ENCODE measurements at places on chromosomes 11 and 22. TPM values are rescaled to one million over a fixed set of nuclear protein-coding genes. Genes with fewer than 3 reads are reported as not detected.

DNA sequence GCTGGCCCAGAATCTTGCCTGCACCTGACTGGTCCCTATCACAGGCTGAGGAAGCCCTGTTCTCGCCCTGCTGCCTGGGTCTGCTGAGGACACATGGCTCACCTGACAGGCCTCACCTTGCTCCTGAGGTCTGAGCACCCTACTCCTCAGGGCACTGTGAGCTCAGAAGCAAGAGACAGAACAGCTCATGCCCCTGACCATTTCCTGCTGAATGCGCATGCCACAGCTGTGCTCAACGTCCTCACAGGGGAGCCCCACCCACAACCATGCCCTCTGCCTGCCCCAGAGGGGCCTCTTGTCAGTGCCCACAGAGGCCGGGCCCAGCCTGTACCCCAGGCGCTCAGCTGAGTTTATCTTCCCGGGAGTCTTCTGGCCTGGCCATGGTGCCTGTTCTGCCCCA is 2.8 kb upstream of the TSPO start:
- no peak for DNase-seq
- no peak overlapping the region for H3K27ac ChIP-seq
- no peaks in the 10 kb centered on the region for H3K27me3 ChIP-seq
- H3K4me3 ChIP-seq: no peak overlapping the region
- H3K4me1 ChIP-seq: peaks cover 16% of the 10 kb centered on the region

DNA sequence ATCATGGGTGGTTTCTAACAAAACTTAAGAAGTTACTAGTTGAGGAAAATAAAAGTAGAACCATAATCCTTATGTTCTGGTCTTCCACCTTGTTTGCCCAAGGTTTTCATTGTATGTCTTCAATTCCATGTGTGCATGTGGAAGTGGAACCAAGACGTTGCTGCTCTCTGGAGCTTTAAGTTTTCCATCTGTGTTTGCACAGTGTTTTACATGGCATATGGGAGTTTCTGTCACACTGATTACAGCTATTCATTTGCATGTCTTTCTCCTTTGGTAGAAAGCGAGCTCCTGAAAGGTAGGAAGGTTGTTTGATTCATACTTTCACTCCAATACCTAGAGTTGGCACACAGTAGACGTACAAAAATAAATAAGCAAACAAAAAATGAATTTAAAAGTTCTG is 112.6 kb upstream of the LUZP2 start:
- DNase-seq: no peak
- H3K27me3 ChIP-seq: no peaks in the 10 kb centered on the region
- no peaks in the 10 kb centered on the region for H3K36me3 ChIP-seq
- H3K27ac ChIP-seq: no peak overlapping the region

Gene POLR2L
- total RNA-seq: 178 TPM

DNA sequence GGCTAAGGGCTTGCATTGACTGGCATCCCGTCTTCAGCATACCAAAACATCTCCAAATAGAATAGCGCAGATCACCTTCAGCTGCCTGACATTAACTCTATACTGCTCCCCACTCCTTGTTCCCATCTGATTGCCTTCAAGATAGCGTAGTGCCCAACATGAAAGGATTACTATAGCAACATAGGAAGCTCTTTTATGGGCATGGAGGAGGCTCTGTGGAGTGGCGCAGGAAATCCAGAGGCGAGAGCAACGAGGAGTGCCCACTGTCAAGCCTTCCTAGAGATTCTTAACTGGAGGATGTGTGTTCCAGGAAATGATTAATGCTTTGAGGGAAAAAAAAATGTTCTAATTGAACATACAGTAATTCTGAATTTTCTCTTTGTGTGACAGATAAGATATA is 213.3 kb downstream of the CADM1 start:
- no peak overlapping the region for H3K27ac ChIP-seq
- no peaks in the 10 kb centered on the region for H3K27me3 ChIP-seq
- H3K4me1 ChIP-seq: no peaks in the 10 kb centered on the region
- DNase-seq: no peak

GRCh38 chr11:88739524-88739923 is 326.3 kb downstream of the GRM5 start:
- no peaks in the 10 kb centered on the region for H3K4me1 ChIP-seq
- no peak overlapping the region for H3K4me3 ChIP-seq
- H3K27me3 ChIP-seq: no peaks in the 10 kb centered on the region
- H3K36me3 ChIP-seq: no peaks in the 10 kb centered on the region

GRCh38 chr11:70643642-70644041 is 245.3 kb downstream of the CTTN start:
- no peak for DNase-seq
- H3K4me1 ChIP-seq: no peaks in the 10 kb centered on the region
- H3K27ac ChIP-seq: no peak overlapping the region

DNA sequence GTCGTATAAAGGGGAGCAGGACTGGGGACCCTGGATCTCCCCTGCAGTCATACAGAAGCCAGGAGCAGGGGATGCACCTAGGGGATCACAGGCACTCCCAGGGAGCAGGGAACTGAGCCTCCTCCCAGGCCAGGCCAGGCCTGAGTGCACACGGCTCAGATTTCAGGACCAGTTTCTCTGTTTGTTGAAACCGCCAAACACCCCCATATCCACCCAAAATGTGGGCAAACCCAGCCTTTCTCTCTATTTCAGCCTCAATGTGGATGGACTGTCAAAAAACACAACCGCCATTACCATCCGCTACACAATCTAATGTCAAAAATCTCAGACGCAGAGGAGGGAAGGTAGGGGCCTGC is 17.5 kb downstream of the MN1 start:
- no peak overlapping the region for H3K4me3 ChIP-seq
- no peaks in the 10 kb centered on the region for H3K27me3 ChIP-seq

DNA sequence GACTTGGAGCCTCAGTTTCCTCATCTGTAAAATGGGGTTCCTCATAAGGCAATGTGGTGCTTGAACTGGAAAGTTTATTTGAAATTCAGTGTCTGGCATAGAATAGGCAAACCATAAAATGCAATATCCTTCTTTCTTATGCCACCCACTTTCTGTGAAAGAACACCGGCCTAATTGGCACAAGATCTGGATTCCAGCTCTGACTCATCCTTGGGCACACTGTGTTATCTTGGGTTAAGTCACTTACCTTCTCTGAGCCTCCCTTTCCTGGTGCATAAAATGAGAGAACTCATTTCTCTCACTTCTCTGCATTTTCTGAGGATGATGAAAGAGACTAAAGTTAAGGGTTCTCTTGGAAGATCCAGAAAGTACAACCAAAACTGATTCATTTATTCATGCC is 5.1 kb downstream of the INSC start:
- H3K4me1 ChIP-seq: no peaks in the 10 kb centered on the region
- H3K36me3 ChIP-seq: no peaks in the 10 kb centered on the region
- no peak overlapping the region for H3K4me3 ChIP-seq
- H3K27ac ChIP-seq: no peak overlapping the region
- DNase-seq: no peak
- H3K27me3 ChIP-seq: peaks cover 16% of the 10 kb centered on the region

DNA sequence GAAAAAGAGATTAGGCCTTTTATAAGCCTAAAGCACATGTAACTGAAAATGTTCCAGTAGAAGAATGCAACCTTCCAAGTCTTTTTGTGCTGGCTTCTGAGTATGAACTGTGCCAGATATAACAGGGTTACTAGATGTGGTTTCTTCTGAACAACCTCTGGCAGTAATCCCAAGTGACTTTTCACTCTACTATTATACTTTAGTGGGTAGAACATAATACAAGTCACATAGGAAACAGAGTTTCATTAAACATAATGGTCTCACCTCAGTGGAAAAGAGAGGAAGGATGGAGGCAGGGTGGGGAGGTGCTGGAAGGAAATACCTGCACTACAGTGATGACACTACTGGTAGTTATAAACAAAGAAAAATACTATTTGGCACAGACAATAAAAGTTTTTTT is 81.3 kb downstream of the PHF21A start:
- H3K27ac ChIP-seq: no peak overlapping the region
- no peaks in the 10 kb centered on the region for H3K36me3 ChIP-seq
- no peak for DNase-seq

- no peak for DNase-seq
- H3K27me3 ChIP-seq: peaks cover 65% of the 10 kb centered on the region
- H3K4me3 ChIP-seq: no peak overlapping the region
- no peaks in the 10 kb centered on the region for H3K4me1 ChIP-seq
- H3K27ac ChIP-seq: no peak overlapping the region
Measured at GRCh38 chr11:124839128-124839971, 25.9 kb upstream of the ROBO3 start.

Gene NNMT
- total RNA-seq: not detected

Gene CLP1
- 23.4 TPM for total RNA-seq

Gene PRR5L
- 28.4 TPM for total RNA-seq

DNA sequence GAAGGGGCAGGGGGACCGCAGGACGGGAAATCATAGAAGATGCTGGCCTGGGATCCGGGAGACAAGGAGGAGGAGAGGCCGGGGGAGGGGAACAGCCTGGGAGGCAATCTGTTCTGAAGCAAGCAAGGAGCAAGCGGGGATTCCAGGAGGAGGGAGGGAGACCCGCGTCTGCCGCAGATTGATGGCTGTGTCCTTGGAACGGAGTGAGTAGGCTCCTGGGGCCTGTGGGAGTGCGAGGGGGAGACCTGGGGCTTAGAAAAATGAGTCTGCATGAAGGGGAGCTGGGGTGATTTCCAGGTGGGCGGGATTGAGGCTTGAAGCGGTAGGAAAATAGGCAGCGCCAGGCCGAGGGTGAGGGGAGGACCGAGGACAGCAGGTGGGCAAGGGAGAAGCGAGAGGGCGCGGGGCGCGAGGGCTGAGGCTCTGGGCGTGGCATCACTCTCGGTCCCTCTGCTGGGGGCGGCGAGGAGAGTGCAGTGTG is 1.6 kb upstream of the LRRC55 start:
- H3K36me3 ChIP-seq: no peaks in the 10 kb centered on the region
- H3K4me3 ChIP-seq: no peak overlapping the region
- H3K27ac ChIP-seq: no peak overlapping the region
- H3K4me1 ChIP-seq: no peaks in the 10 kb centered on the region
- H3K27me3 ChIP-seq: peaks cover 4% of the 10 kb centered on the region

- H3K4me1 ChIP-seq: no peaks in the 10 kb centered on the region
- no peak for DNase-seq
- H3K27me3 ChIP-seq: no peaks in the 10 kb centered on the region
- H3K4me3 ChIP-seq: no peak overlapping the region
- H3K36me3 ChIP-seq: no peaks in the 10 kb centered on the region
Measured at GRCh38 chr11:117752721-117753237, 44.2 kb downstream of the DSCAML1 start.

DNA sequence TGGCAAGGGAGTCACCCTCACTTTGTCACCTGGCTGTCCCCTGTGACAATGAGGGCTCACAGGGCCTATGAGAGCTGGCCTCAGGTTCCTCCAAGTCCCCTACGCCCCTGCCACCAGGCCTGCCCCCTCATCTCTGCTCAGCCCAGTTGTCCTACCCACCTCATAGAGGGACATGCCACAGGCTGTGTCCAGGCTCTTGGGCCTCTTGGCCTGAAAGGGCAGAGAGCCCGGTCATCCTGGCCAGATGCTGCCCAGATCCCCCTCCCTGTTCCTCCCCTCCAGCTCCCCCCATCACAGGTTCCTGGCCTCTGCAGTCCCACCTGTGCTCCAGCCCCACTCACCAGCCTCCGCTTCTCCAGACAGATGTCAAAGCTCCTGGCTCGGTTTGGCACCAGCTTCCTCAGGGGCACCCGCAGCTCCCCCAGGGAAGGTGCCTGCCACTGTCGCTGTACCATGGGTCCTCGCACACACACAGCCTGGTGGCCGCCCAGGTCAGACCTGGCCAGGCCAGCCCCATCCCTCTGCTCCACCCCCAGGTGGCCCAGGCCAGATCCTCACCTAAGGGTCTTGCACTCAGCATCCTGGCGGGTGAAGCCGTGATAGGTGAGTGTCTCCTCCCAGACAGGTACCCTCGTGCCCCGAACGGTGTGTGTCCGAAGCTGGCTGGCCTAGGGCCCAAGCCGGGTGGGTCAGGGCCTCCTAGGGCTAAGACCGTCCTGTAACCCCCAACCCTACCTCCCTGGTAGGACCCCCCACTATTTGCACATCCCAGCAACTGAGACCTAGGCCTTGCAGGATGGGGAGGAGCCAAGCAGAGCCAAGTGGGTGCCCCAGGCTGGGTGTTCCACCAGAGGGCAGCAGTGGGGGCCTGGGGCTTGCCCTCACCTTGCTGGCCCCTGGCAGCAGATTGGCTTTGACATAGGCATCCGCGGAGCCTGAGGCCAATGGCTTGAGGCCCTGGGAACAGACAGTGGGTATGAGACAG is 8.3 kb downstream of the NDUFV1 start:
- H3K27ac ChIP-seq: peak overlapping the region; percentile 86
- peaks cover 4% of the 10 kb centered on the region for H3K36me3 ChIP-seq
- peak overlapping the region; percentile 50 for H3K4me3 ChIP-seq
- peaks cover 33% of the 10 kb centered on the region for H3K4me1 ChIP-seq

- H3K4me3 ChIP-seq: no peak overlapping the region
- H3K4me1 ChIP-seq: no peaks in the 10 kb centered on the region
- H3K27me3 ChIP-seq: no peaks in the 10 kb centered on the region
- no peaks in the 10 kb centered on the region for H3K36me3 ChIP-seq
- H3K27ac ChIP-seq: no peak overlapping the region
- DNase-seq: no peak
Measured at GRCh38 chr11:8584511-8584910, 9.5 kb downstream of the STK33 start.

DNA sequence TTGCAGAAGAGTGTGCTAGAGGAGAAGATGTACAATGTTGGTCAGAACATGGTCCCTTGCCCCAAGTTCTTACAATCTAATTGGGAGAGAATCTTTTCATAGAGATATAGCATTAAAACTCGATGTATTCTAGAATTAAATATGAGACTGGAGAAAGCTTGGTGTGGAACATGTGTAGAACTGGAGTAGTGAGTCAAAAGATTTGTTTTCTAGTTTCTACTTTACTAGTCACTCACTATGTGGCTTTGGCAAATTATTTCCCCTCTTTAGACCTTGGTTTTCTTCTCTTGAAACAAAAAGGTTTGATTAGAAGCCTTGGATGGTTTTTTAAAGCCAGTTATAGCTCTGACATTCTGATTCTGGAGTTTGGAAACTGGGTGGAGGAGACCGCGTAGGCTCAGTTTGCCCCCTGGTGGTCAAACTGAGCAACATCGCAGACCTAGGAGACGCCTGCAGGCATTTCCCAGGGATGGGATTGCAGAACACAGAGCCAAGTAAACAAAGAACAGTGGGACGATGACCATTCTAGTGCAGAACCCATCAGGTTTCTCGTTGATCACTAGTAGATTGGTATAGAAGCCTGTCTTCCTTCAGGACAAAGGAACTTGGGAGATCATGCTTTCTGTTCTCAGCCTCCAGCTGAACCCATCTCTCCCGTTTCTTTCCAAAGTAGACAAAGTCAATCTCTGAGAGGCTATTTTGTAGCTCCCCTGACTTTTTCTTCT is 8.5 kb upstream of the CHRDL2 start:
- no peak overlapping the region for H3K27ac ChIP-seq
- H3K36me3 ChIP-seq: no peaks in the 10 kb centered on the region
- H3K4me1 ChIP-seq: no peaks in the 10 kb centered on the region
- H3K4me3 ChIP-seq: no peak overlapping the region
- H3K27me3 ChIP-seq: no peaks in the 10 kb centered on the region
- DNase-seq: peak; percentile 64

Gene PPP6R2
- total RNA-seq: 49.7 TPM

DNA sequence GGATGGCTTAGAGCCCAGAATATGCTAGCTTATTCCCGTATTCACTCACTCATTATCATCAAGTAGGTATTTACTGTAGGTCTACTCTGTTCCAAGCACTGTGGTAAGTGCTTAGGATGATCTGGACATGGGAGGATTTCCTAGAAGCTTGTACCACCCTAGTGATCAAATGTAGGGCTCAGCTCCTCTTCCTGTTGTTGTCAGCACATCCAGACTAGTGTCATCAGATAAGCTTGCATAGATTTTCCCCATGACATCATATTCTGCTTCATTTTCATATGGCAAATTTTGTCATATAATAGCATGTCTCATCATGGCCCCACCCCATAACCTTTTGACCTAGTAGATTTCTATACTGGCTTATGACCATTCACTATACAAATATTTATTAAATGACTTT is 19.3 kb upstream of the NUCB2 start:
- H3K4me3 ChIP-seq: no peak overlapping the region
- H3K36me3 ChIP-seq: no peaks in the 10 kb centered on the region
- H3K27ac ChIP-seq: no peak overlapping the region
- no peak for DNase-seq
- no peaks in the 10 kb centered on the region for H3K27me3 ChIP-seq
- no peaks in the 10 kb centered on the region for H3K4me1 ChIP-seq

Measured in CD8-positive, alpha-beta memory T cell (primary cell).